ENCODE measurements at places on chromosomes 16 and 17.
A peak's percentile ranks its signal among the peaks of the same experiment; 100 is the strongest.

DNA sequence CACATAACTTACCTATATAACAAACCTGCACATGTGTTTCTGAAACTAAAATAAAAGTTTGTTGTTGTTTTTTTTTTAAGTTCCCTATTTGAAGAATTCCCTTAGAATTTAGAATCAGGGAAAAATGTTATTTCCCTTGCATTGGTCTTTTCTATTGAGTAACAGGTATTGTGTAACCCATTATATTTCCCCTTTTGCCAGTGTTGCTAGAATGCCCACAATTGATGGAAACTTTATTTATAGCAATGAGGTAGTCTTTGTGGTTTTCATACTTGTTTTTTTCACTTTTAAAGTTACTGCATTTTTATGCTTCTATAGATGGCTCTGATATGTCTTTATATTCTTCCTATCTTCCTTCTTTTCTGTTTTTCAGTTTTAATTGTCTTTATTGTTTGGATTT, 3.9 kb downstream of the NLRP1 start:
- DNase-seq, result no peak

DNA sequence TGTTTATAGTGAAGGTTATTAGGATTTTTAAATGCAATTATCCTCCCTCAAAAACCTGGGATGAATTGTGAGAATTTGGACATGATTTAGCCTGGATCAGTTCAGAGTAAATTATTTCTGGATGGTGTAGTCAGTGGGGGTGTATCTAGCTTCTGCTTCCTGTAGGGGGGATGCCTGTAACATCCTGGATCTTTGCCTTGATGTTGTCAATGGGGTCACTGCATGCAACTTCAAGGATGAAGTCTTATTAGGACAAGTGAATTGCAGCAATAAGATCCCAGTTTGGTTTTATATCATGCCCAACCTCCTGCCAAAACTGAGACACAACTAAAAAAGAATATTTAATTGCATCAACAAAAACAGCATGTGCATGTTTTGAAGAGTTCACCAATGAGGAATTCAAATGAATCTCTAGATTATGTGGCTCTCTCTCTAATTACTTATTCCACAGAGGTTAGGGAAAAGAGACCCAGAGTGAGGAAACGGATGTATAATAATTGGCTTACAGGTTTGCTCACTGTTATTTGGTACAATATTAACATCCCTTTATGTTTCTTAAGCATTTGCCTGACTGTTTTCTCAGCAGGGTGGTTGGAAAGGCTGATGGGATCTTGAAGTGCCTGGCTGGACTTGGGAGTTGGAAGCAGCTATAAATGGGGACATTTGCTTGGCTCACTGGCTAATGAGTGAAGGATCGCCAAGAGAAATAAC, 159.8 kb downstream of the HS3ST3B1 start:
- DNase-seq, result no peak

- no peak for DNase-seq
These were observed 627.2 kb downstream of the TOX3 start for GRCh38 chr16:51919736-51920135.

- DNase-seq, result peak; percentile 36
These were observed 233.9 kb downstream of the ZNF423 start for GRCh38 chr16:49622084-49622390.

DNA sequence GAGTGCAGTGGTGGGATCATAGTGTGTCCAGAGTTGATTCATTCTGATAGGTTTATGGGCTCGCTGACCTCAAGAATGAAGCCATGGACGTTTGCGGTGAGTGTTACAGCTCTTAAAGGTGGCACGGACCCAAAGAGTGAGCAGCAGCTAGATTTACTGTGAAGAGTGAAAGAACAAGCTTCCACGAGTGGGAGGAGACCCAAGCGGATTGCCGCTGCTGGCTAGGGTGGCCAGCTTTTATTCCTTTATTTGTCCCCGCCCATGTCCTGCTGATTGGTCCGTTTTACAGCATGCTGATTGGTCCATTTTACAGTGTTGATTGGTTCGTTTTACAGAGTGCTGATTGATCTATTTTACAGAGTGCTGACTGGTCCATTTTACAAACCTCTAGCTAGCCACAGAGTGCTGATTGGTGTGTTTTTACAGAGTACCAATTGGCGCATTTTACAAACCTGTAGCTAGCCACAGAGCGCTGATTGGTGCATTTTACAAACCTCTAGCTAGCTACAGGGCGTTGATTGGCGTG, 17.5 kb downstream of the CACNG4 start:
- DNase-seq, result no peak

DNA sequence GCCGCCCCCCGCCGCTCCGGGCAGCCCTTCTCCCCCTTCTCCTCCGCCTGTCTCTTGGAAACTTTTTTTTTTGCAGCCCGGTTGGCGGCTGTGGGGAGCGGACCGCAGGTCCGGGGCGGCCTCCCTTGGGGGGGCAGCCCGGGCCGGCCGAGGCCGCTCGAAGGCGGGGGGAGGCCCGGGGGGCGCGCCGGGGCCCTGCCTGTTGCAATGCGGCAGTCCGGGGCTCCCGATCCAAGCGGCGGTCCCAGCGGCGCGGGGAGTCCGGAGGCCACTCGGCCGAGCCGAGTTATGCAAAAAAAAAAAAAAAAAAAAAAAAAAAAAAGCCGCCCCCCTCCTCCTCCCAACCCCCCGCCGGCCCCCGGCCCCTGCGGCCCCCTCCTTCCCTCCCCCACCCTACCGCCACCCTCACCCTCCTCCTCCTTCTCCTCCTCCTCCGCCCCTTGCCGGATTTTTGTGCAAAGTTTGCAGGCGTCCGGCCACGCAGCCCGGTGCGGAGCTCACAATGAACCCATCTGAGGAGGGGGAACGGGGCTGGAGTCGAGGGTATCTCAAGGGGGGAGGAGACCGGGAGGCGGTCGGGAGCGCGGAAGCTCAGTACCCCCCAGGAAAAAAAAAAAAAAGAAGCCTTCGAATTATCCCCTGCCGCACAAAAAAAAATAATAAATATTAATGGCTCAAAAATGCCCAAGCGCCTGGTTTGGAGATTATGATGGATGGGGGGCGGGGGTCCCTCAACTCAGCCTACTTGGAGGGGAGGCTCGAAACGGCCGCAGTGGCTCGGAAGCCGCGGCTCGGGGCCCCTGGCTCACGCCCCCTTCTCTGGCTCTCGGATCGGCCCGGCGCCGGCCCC, at the start of gene ZNF423:
ZNF423 (minus strand) TSS at position 291 of the 850 bp plus-strand sequence. CDS start 338 bp downstream, outside the sequence.
- peak; percentile 66 for DNase-seq

- no peak for DNase-seq
These were observed 772 bp upstream of the SAMD14 start for GRCh38 chr17:50130559-50131305.
